ENCODE measurements at places on chromosomes 5 and 9.

DNA sequence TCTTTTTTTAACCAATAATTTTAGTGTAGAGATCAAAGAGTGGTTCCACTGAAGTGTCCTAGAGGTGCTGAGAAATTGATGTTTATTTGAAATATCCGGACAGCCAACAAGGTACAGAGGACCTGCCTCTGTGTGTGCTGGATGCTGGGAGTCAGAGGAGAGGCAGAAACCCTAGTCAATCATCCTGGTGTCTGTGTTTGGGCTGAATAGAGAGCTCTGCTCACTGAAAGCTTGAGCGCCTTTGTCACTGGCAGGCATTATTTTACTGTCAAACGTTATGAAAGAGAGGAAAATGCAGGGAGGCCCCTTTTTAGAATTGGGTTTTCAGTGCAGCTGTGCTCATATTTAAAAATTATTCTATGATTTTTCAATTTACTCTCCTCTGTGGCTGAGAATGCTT, 480.3 kb upstream of the TYRP1 start:
- no peak for DNase-seq

- DNase-seq: no peak
These were observed 113.5 kb downstream of the RORB start for GRCh38 chr9:74610523-74611061.

GRCh38 chr9:27043176-27043575, 37.7 kb upstream of the LRRC19 start:
- DNase-seq: no peak

DNA sequence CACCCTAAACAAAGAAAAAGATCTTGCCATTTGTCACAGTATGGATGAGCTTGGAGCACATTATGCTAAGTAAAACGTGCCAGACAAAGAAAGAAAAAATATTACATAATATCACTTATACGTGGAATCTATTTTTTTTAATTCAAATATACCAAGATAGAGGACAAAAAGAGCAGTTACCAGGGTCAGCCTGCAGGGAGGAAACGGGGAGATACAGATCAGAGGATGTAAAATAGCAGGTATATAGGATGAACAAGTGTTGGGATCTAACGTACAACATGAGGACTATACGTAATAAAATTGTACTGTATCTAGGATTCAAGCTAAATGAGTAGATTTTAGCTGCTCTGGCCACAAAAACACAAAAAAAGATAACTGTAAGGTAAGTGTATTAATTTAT, 247.5 kb downstream of the TMEM161B start:
- DNase-seq: no peak

GRCh38 chr9:74431467-74431866, 65.7 kb upstream of the RORB start:
- DNase-seq: no peak

GRCh38 chr9:113953531-113953930, 77.4 kb downstream of the ZNF618 start:
- no peak for DNase-seq

GRCh38 chr5:123705741-123706140, 193.8 kb downstream of the CSNK1G3 start:
- no peak for DNase-seq

DNA sequence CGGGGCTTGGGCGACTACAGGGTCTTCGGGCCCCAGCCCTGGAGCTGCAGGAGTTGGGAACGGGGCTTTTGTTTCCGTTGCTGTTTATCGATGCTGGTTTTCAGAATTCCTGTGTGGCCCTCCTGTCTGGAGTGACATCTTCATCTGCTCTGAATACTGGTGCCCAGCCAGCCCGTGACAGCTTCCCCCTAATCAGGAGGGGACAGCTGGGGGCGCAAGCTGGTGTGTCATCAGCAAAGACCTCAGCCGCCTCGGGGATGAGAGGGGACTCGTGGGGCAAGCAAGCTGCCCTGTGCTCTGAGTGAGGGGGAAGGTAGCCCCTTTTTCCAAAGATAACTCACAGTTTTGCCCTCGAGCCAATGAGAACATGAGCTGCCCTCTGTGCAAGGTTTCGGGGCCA, 110.7 kb downstream of the RXRA start:
- no peak for DNase-seq

DNA sequence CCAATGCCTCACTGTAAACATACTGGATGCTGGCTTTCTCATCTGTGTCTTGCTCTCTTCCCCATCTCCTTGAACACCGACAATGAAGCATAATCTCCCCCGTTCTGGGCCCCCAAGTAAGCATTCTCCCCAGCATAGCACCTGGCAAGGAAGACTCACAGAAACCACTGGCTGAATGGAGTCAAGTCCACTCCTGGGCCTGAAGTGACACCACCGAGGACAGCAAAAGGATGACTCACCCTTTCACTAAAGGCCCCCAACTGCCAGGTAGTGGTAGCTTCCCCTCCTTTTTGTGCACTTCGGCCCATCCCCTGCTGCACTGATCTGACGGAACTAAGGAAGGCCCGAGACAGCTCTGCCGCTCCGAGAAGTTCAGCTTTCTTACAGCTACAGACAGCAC, 9.4 kb downstream of the VDAC1 start:
- no peak for DNase-seq

DNA sequence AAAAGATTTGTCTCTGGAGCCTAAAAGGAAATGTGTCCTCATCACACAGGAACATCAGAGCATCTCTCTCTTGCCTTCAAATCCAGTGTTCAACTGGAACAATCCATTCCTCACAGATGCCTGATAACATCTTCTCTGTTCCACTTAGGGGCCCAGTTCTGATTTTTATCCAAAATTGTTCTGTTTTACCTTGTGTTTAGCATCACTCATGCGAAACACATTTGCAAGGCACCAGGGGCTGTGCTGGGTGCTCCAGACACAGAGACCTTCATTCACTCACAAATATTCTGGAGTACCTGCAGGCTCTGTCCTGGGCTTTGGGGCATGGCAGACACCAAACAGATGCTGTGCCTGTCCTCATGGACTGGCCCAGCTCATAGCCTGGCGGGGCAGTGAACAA, 13.8 kb downstream of the GABBR2 start:
- no peak for DNase-seq

GRCh38 chr5:127567026-127567768, 49.8 kb downstream of the PRRC1 start:
- no peak for DNase-seq

- no peak for DNase-seq
These were observed 122.4 kb downstream of the MED10 start for GRCh38 chr5:6255956-6256355.

DNA sequence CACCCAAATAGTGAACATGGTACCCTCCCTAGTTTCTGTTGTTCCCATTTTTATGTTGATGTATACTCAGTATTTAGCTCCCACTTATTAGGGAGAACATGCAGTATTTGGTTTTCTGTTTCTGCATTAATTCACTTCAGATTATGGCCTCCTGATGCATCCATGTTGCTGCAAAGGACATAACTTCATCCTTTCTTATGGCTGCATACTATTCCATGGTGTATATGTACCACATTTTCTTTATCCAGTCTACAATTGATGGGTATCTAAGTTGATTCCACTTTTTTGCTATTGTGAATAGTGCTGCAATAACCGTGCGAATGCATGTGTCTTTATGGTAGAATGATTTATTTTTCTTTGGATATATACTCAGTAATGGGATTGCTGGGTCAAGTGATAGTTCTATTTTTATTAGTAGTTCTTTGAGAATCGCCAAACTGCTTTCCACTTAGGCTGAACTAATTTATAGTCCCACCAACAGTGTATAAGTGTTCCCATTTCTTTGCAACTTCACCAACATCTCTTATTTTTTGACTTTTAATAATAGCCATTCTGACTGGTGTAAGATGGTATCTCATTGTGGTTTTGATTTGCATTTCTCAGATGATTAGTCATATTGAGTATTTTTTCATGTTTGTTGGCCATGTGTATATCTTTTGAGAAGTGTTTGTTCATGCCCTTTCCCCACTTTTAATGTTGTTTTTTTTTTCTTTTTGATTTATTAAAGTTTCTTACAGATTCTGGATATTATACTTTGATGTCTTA, 79.6 kb downstream of the SMIM15 start:
- DNase-seq: no peak

GRCh38 chr5:81232464-81233079, 550 bp upstream of the CKMT2 start:
- DNase-seq: no peak

DNA sequence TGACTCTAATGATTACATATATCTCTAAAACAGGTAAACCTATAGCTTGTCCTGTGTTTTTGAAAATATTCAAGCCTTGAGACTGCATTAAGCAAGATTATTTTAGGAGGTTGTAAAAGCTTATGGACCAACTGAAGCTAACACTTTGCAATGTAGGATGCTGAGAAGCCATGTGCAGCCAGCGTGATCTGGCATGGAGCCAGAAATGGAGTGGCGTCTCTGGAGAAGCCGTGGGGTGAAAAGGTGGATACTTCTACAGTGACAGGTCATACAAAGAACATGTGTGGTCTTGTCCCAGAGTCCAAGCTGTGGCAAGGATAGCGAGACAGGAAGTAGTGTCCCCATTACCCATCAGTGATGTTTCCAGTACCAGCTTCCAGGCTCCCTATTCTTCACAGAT, 100.8 kb upstream of the CD180 start:
- no peak for DNase-seq

DNA sequence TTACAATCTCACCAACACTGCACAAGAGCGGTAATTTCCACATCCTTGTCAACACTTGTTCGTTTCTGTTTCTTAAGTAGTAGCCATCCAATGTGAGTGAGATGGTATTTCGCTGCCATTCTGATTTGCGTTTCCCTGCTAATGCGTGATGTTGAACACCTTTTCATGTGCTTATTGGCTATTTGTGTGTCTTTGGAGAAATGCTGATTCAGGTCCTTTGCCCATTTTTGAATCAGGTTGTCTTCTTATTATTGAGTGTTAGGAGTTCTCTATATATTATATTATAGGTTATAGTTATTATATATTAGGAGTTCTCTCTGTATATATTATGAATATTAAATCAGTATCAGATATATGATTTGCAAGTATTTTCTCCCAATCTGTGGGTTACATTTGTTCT, 59.9 kb upstream of the IRX4 start:
- no peak for DNase-seq

DNA sequence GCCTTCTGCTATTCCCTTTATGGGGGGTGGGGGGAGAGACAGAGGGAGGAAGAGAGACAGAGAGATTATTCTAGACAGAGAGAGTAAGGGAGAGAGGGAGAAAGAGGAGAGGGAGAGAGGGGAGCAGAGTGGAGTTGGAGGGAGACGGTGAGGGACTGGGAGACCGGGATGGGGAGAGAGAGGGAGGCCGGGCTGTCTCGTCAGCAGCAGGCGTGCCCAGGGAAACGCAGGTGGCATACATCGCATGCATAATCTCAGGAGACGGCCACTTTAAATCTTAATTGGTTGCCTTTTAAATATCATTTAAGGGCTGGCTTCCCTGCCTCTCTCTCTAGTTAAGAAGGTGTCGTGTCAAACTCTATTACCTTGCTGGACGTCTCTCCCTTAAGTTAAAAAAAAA, 8.4 kb downstream of the IRX4 start:
- DNase-seq: no peak

GRCh38 chr5:122385286-122385685, 73.2 kb downstream of the SNCAIP start:
- DNase-seq: no peak

- DNase-seq: no peak
These were observed 8.6 kb upstream of the TMEM250 start for GRCh38 chr9:136127313-136127712.

GRCh38 chr9:136318111-136318775, 9.1 kb upstream of the GPSM1 start:
- DNase-seq: no peak

- DNase-seq: no peak
These were observed 189.8 kb downstream of the ELAVL2 start for GRCh38 chr9:23636199-23636598.

DNA sequence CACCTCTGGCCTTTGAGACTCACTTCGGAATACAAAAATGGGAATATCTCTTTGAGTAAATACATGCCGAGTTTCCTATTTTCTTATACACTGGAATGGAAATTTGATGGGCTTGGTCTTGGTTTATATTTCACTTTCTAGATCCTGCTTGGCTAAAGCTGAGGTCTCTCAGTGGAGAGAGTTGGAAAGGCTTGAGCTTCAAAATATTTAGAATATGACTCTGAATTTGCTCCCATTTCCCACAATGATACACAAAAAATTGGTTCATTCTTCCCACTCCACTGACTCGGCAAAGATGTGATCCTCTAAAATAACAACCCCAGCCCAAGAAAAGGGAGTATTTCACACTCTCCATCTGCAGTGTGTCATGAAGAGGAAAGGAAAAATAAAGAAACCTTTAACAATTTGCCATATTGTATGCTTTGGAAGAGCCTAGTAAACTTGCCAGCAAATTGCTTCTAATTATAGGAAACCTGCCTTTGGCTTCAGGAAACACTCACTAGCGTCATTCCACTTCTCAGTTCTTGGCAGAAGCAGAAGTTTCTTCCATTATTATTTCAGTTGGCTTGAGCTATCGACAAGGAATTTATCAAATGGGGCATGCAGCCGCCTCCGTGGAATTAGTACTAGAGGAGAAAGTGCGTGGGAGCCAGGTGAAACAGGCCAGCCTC, 302.9 kb downstream of the NSG2 start:
- DNase-seq: no peak
